Left ventricle myocardium inferior (tissue), 1 donor: ENCODE measurements at places on chromosomes 12 and 14.
A peak's percentile ranks its signal among the peaks of the same experiment; 100 is the strongest.

- DNase-seq: peak; percentile 62
Observed at GRCh38 chr12:123085730-123086487, 65.0 kb downstream of the PITPNM2 start.

- peak; percentile 78 for DNase-seq
Observed at GRCh38 chr12:121799156-121799841, 4.5 kb upstream of the SETD1B start.

DNA sequence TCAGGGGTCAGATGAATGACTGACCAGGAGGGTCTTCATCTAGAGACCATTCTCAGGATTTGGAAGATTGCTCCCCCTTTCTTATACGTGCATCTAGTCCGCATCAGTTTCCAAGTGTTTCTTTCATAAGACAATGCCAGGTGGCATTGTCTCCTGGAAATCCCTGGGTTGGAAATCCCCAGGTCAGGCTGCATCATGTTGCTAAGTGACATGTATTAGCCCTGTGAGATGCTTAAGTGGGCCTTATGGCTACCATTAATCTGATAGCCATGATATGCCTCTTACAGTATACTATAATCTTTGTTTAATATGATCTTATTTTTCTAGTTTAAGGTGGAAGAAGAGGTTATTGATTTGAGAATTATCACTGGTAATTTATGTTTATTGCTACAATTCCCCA lies 92.8 kb downstream of the DIO3 start:
- no peak for DNase-seq

- DNase-seq: no peak
Observed at GRCh38 chr12:1591034-1591433, 3.3 kb downstream of the FBXL14 start.

GRCh38 chr12:82605115-82605514 lies 81.6 kb upstream of the TMTC2 start:
- no peak for DNase-seq

DNA sequence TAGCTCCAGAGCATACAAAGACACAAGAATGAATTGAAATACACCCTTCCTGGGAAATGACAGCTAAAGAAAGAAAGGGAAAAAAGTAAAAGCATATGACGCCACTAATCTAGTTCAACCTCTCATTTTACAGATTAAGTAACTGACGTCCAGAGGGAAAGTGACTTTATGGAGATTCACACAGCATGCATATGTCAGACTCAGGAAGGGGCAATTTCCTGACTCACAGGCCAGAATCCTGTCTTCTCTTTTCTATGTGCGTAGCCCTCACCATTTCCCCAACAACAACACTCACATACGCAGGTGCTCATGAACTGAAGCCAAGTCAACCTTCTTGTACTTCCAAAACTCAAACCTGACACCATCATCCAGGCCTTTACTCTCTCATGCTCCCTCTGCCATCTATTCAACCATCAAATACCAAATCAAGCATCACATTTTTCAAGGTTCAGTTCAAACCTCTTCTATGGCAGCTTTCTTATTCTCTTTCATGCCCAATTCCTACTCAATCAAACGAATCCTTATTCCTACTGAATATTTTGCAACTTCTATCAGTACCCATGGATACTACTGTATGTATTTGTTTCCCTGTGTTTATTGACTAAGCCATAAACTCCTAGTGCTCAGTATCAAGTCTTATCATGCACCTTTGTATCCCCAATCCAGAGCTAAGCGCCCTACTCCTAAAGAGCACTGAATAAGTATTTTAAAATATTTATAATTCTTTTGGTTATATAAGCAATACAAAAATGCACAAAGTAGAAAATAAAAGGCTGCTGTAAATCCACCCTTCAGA lies 52.8 kb downstream of the STXBP6 start:
- DNase-seq: no peak

- no peak for DNase-seq
Observed at GRCh38 chr12:108751821-108752220, 20.5 kb upstream of the CORO1C start.

GRCh38 chr12:45622210-45622937 lies 107.1 kb upstream of the ARID2 start:
- no peak for DNase-seq
